Vagina (tissue), 2 donors: ENCODE measurements at places on chromosomes 7 and 10.

- H3K27me3 ChIP-seq = no peaks in the 10 kb centered on the region
- H3K27ac ChIP-seq = no peak overlapping the region
- DNase-seq = no peak
- no peak overlapping the region for H3K4me3 ChIP-seq
- H3K4me1 ChIP-seq = peaks cover 31% of the 10 kb centered on the region
- H3K36me3 ChIP-seq = no peaks in the 10 kb centered on the region
Observed at GRCh38 chr7:107975394-107976013, 27.5 kb downstream of the LAMB1 start.

- H3K27me3 ChIP-seq = no peaks in the 10 kb centered on the region
- H3K36me3 ChIP-seq = no peaks in the 10 kb centered on the region
- peak; percentile 89 for DNase-seq
- peak overlapping the region; percentile 86 for H3K4me3 ChIP-seq
- peak overlapping the region; percentile 92 for H3K27ac ChIP-seq
- H3K4me1 ChIP-seq = peaks cover 74% of the 10 kb centered on the region
Observed at GRCh38 chr10:32957341-32958084, 517 bp downstream of the ITGB1 start.

DNA sequence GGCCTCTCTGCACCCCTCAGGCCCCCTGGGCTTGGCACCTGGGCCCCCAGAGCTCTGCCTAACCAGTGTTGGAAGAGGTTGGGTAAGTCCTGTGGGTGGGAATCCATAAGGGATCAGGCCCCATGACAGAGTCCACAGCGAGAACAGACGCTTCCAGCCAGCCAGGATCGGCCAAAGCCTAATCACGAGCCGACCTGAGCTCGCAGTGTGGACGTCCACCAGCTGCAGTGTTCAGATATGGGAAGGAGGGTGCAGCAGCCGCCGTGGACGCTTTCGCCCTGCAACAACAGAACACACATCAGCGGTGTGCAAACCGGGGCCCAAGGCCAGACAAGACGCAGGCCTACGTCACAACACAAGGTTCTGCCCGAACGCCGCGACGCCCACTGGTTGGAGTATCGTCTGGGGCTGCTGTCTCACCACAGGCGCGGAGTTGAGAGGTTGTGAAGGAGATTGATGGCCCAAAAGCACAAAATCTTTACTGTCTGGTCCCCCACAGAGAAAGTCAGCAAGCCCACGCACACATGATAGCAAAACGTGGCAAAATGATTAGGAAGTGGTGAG lies 102.1 kb downstream of the FOXL3 start:
- H3K4me3 ChIP-seq = no peak overlapping the region
- H3K4me1 ChIP-seq = peaks cover 4% of the 10 kb centered on the region
- H3K27me3 ChIP-seq = no peaks in the 10 kb centered on the region
- no peak overlapping the region for H3K27ac ChIP-seq
- H3K36me3 ChIP-seq = no peaks in the 10 kb centered on the region
- no peak for DNase-seq

DNA sequence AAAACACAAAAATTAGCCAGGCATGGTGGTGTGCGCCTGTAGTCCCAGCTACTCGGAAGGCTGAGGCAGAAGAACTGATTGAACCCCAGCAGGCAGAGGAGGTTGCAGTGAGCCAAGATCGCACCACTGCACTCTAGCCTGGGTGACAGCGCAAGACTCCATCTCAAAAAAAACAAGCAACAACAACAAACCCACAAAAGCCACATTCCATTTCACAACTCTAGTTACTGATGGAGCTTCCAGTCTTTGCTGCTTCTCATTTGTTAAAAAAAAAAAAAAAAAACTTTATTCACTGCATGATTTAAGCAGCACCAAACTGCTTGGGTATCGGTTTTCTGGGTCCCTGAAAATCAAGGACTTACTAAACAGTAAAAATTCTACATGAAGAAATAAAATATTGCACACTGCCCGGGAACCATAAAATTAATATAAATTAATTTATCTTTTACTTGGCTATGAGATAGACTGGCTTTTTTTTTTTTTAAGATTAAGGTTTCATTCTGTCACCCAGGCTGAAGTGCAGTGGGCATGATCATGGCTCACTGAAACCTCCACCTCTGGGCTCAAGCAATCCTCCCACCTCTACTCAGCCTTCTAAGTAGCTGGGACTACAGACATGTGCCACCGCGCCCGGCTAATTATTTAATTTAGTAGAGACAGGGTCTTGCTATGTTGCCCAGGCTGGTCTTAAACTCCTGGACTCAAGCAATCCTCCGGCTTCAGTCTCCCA lies 42.0 kb downstream of the SRPK2 start:
- H3K36me3 ChIP-seq = no peaks in the 10 kb centered on the region
- H3K27ac ChIP-seq = no peak overlapping the region
- H3K4me1 ChIP-seq = peaks cover 14% of the 10 kb centered on the region
- no peak overlapping the region for H3K4me3 ChIP-seq
- H3K27me3 ChIP-seq = no peaks in the 10 kb centered on the region

- DNase-seq = no peak
- peaks cover 14% of the 10 kb centered on the region for H3K4me1 ChIP-seq
- no peak overlapping the region for H3K4me3 ChIP-seq
- H3K27me3 ChIP-seq = no peaks in the 10 kb centered on the region
- no peak overlapping the region for H3K27ac ChIP-seq
Observed at GRCh38 chr10:95783741-95784140, 27.8 kb downstream of the ENTPD1 start.

DNA sequence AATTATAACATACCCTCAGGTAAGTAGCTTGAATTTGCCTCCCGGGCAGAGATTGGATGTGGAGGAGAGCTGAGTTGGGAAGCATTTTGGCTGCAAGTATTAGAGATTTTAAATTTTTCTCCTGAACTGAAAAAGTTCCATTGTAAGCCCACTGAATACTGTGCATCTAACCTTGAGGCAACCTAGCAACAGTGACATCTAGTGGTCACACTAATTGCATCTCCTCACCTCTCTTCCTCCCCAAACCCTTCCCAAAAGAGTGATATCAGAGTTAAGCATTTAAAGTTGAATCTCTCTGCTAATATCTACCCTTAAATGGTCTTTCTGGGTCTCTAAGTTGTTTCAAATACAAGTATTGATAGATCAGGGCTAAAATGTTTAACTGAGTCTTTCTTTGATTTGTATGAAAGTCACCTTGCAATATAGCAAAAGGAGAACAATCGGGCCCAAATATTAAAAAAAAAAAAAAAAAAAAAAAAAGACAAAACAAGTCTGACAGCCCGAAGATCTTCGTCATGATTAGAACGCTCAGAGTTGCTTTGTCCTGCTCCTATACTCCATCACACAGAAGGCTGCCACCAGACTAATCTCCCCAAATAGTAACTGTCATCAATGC lies 40.4 kb upstream of the DLX5 start:
- no peaks in the 10 kb centered on the region for H3K36me3 ChIP-seq
- H3K27ac ChIP-seq = no peak overlapping the region
- DNase-seq = no peak
- H3K4me1 ChIP-seq = no peaks in the 10 kb centered on the region
- no peaks in the 10 kb centered on the region for H3K27me3 ChIP-seq

- no peaks in the 10 kb centered on the region for H3K4me1 ChIP-seq
- no peak overlapping the region for H3K27ac ChIP-seq
- no peak for DNase-seq
- H3K4me3 ChIP-seq = no peak overlapping the region
- H3K36me3 ChIP-seq = no peaks in the 10 kb centered on the region
- H3K27me3 ChIP-seq = no peaks in the 10 kb centered on the region
Observed at GRCh38 chr10:95487994-95488393, 73.2 kb downstream of the SORBS1 start.
